ENCODE measurements at places on chromosomes 1 and 21.
A peak's percentile ranks its signal among the peaks of the same experiment; 100 is the strongest.

DNA sequence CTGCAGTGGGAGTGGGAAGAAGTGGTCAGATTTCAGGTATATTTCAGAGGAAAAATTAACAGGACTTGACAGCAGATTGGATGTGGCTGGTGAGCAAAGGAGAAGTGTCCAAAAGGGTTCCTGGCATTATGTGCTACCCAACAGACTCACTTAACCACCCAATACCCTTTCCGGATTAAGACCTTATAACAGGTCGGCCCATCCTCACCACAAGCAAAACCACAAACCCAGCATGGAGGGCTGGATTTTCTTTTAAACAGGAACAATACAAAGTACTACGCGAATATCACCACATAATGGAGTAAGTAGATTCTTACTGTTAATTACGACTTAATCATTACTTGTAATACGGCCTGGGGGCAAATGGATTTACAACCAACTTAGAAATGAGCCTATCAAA is 59.2 kb downstream of the WDR64 start:
- DNase-seq: no peak

DNA sequence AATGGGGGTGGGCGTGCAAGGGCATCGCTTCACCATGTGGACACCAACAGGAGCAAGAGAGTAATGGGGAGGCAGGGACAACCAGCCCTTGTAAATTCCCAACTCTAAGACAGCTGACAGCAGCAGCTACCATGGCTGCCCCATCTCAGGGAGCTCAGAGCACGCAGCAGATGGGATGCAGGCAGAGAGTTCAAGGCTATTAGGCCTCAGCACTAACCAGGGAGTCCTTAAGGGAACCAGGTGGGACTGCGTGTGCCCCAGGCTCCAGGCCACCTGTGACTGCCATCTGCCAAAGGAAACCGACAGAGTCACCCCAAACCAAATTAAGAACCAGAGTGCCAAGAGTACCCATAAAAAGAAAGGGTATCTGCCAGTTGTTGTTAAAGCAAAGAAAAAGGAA is 33.7 kb upstream of the PRDM2 start:
- DNase-seq: no peak

GRCh38 chr21:37849506-37850102 is 66.7 kb downstream of the KCNJ6 start:
- no peak for DNase-seq

GRCh38 chr21:15774590-15774989 is 44.8 kb downstream of the USP25 start:
- DNase-seq: no peak

DNA sequence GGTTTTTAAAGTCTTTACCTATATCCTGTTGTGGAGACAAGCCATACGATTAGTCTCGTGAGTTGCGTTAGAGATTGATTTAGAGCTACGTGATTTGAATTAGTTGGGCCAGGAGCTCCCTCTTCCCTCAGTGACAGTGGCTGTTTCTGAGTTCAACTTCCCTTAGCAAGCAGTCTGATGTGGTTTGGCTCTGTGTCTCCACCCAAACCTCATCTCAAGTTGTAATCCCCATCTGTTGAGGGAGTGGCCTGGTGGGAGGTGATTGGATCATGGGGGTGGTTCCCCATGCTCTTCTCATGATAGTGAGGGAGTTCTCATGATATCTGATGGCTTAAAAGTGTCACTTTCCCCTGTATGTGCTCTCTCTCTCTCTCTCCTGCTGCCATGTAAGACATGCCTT is 192.9 kb upstream of the PTGFR start:
- no peak for DNase-seq

DNA sequence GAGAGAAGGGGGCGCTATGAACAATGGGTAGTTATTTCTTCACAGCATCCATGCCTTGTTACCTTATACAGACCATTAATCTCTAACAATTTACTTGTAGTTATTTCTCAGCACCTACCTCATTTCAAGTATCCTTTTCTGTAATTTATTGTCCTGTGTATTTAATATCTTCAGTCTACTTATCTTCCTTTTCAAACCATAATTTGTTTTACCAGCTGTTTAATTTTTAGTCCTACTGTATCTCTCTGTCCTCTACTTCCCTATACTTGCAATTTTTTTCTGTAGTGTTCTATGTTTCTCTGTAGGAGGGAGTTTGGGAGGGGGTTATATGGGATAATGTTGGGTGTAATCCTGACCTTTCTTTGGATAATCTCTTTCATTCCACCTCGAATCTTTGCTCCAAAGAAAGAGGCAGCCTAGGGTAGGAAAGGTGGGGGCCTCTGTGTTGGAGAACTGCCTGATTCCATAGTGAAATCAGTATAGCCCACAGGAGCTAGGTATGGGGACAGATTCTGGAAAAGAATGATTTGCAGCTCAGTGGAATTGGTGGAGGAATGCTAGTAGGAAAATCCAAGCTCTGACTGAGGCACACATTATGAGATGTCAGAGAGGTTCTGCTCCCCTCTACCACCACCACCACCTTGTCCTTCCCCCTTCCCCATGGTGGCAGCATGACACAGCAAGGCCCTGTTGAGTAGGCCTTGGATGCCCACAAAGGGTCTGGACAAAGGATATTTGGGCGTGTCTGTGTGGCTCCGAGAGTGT is 642 bp downstream of the MLLT11 start:
- DNase-seq: no peak

DNA sequence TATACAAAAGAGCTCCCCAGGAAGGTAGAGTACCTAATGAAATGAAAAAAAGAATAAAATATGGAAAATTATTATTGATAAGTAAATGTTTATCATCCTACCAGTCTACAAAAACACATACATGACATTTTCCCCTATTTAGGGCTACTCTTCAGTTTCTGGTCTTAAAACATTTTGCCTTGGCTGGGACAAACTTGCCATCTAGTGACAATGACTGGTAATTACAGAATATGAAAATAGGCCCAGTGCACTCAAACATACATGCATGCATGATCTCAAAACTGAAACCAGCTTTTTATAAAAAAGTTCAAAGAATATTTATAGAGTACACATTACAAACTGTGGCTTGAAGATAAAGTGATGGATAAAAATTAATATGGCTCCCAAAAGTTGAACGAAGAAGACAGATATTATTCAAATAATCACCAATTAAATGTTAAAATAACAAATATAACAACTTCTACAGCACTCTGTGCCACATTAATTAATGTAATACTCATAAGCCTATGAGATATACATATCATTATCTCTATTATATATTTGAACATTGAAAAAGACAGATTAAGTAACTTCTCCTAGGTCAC is 10.5 kb upstream of the RNPC3 start:
- DNase-seq: no peak

- DNase-seq: no peak
Observed at GRCh38 chr1:160669802-160670201, 23.0 kb upstream of the SLAMF1 start.

DNA sequence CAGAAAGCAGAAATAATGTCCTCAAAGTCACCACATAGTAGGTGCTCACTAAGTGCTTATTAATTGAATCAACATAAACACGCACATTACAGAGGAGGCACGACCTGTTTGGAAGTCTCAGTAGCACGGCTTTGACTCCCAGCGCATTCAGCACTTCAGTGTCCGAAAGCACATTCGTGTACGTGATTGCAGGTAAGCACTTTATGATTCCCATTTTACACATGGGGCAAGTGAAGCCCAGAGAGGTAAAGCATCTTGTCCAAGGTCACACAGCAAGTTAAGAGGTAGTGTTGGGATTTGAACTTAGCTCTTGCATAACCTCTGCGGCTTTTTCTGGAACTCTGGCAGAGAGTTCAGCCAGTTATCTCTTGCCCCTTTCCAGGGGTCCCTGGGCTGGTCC is 85.2 kb upstream of the WNT4 start:
- no peak for DNase-seq

- DNase-seq: peak; percentile 12
Observed at GRCh38 chr1:117077267-117077666, 17.1 kb downstream of the TTF2 start.

DNA sequence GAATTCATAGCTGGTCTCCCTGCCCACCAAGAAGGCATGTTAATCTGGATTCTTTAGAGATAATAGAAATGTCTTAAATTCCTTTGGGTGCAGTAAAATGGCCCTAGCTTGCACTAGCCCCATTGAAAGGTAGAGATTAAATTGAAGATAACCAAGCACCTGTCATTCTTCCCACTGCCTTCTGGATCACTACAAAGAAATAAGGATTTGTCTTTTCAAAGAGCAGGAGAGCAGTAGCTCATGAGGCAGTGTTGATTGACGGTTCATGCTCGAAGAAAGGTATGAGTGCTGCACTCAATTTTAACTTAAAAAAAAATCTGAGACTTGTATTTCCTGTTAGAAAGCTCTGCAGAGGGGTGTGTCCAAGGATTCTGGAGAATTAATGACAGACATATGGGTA is 74.9 kb upstream of the F3 start:
- no peak for DNase-seq

GRCh38 chr1:154483941-154484803 is 17.8 kb upstream of the TDRD10 start:
- no peak for DNase-seq

- DNase-seq: no peak
Observed at GRCh38 chr1:98104289-98104688, 183.5 kb upstream of the DPYD start.

- no peak for DNase-seq
Observed at GRCh38 chr1:201887116-201887866, 1.4 kb upstream of the SHISA4 start.

- no peak for DNase-seq
Observed at GRCh38 chr21:41369105-41369919, 7.5 kb downstream of the MX2 start.

GRCh38 chr1:63987014-63987627 is 213.3 kb downstream of the ROR1 start:
- DNase-seq: no peak

- no peak for DNase-seq
Observed at GRCh38 chr1:235052067-235053008, 76.3 kb downstream of the TOMM20 start.

GRCh38 chr1:162252214-162252613 is 124.4 kb downstream of the SPATA46 start:
- no peak for DNase-seq

GRCh38 chr1:205543351-205544301 is 39.2 kb downstream of the CDK18 start:
- DNase-seq: no peak

GRCh38 chr1:37288900-37289299 is 185.5 kb upstream of the ZC3H12A start:
- no peak for DNase-seq

DNA sequence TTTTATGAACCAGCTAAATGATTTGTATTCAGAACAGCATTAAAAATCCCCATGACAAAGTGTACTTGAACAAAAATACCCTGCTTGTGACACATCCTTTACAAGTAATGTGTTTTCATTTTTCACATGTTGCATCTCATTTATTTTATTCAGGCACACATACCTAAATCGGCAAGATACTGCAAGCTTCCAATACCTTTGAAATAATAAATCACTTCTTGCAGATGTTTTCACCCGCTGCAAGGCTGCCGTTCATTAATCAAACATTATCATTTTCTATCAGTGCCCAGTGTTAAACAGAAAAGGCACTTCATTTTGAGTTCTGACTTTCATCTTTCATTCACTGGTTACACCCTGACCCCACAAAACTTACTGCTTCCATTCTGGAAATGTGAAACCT is 269.6 kb downstream of the DPYD start:
- DNase-seq: no peak

DNA sequence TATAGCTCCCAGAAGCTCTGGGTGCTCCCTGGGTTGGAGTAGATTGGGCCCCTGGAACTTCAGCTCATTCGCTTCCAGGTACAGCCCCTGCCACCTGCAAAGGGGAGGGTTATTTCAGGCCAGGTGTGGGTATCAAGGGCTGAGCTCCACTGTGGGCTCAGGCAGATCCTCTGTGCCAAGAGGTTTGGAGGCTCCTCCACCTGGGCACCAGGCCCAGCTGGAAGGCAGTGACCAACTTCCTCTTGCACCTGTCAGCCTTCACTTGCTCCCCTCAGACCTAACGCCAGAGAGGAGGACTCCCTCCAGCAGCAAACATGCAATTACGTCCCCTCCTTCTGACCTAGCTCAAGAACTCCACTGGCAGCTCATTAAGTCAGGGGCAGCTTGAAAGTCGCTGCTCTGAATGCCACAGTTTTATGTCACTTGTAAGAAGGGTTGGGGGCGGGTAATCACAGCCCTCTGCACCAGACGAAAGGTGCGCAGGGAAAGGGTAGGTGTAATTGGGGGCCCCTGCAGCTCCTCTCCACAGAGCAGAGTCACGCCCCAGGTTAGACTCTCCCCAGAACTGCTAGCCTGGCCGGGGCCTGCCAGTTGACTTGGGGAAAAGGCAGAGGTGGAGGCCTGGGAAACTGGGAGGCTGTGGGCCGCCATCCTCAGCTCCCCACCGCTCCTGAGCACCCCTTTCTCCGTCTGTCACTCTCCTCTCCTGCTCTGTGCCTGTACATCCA is 125.0 kb upstream of the TMPRSS2 start:
- no peak for DNase-seq

- DNase-seq: no peak
Observed at GRCh38 chr1:197638316-197638715, 137.0 kb downstream of the DENND1B start.

DNA sequence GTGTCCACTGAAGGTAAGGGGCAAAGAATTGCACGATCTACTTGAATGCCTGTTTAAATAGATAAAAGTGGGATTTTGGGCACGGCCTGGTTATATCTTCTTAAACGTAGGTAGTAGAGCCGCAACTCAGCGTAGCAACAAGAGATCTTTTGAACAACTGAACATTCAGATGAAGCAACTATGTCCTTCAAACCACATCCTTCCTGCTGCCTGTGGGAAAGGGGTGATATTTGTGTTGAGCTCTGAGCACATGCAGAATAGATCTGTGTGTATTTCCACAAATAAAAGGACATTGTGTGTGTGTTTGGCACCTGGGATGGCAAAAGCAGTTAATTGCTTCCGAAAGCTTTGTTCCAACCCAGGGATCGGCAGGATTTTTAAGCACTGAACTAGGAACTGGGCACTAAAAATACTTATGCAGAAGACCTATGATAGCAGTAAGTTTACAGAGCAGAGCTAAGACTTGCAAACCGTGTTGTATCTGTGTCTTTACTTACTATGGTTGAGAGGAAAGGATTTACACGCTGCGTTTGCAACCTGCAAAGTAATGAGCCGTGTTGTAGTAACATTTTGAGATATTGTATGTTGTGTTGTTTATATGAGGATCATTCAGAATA is 333.4 kb downstream of the CHRM3 start:
- peak; percentile 8 for DNase-seq

DNA sequence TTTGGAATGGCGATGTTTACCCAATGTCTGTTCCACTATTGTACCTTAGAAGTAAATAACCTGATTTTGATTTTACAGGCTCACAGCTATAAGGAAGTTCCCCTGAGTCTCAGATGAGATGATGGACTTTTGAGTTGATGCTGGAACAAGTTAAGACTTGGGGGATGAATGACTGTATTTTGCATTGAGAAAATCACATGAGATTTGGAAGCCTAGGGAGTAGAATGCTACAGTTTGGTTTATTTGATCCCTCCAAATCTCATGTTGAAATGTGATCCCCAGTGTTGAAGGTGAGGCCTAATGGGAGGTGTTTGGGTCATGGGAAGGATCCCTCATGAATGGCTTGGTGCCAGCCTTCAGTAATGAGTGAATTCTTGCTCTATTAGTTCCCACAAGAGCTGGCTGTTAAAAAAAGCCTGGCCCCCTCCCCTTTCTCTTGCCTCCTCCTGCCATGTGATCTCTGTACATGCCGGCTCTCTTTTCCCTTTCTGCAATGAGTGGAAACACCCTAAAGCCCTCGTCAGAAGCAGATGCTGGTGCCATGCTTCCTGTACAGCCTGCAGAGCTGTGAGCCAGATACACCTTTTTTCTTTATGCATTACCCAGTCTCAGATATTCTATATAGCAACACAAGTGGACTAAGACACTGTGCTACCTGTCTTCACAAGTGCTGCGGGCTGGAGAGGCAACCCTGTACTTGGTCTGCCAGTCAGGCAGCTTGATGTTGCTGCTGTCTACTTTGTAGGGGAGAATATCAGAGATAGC is 77.0 kb upstream of the TLR5 start:
- DNase-seq: no peak

Measured in stimulated activated effector memory CD8-positive, alpha-beta T cell treated with anti-CD3 and anti-CD28 coated beads, Interleukin-12 subunit alpha, Interleukin-12 subunit beta, amount 100 ng/mL, for 72 hours (primary cell).